Spleen (tissue), 13 donors: ENCODE measurements at places on chromosomes 5 and 9. TPM values are rescaled to one million over a fixed set of nuclear protein-coding genes. Genes with fewer than 3 reads are reported as not detected.

The CD274 gene
- total RNA-seq = 34.8 TPM

- H3K4me3 ChIP-seq = no peak overlapping the region
- no peak overlapping the region for H3K27ac ChIP-seq
- no peaks in the 10 kb centered on the region for H3K36me3 ChIP-seq
- no peaks in the 10 kb centered on the region for H3K4me1 ChIP-seq
Measured at GRCh38 chr5:102700120-102700831, 54.8 kb upstream of the PAM start.

The PANK3 gene
- total RNA-seq = 39.1 TPM

The SLC6A19 gene
- 0.50 TPM for total RNA-seq

- no peaks in the 10 kb centered on the region for H3K4me1 ChIP-seq
- no peak overlapping the region for H3K27ac ChIP-seq
- no peak overlapping the region for H3K4me3 ChIP-seq
- no peaks in the 10 kb centered on the region for H3K27me3 ChIP-seq
- no peaks in the 10 kb centered on the region for H3K36me3 ChIP-seq
Measured at GRCh38 chr9:14027116-14027800, 286.7 kb downstream of the NFIB start.

The GPR151 gene
- total RNA-seq = not detected

The TCF7 gene
- total RNA-seq = 33.9 TPM

GRCh38 chr9:10268531-10269485 is 344.0 kb downstream of the PTPRD start:
- H3K36me3 ChIP-seq = no peaks in the 10 kb centered on the region
- DNase-seq = no peak
- H3K27ac ChIP-seq = no peak overlapping the region
- H3K4me1 ChIP-seq = no peaks in the 10 kb centered on the region

The SPATA31D4 gene
- not detected for total RNA-seq

DNA sequence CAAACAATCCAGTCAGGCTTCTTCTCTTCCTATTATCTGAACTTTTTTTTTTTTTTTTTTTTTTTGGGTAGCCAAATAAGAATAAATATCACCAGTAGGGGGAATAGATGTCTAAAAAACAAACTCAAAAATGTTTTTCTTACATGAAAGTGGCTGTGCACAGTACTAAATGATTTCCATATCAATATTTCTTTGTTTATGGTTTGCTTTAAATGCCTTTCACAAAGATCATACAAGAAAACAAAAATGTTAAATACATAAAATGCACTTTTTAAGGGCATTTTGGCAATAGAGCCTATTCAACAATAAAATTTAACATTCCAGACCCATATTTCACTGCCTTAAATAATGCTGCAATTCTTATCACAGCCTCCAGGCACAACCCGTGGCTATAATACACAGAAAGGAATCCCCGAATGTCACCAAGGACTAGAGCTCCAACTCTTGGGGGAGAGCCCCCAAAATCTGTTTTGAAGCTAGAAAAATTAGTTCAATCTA is 91.1 kb upstream of the TBCA start:
- H3K27me3 ChIP-seq = no peaks in the 10 kb centered on the region
- no peak overlapping the region for H3K27ac ChIP-seq
- no peaks in the 10 kb centered on the region for H3K4me1 ChIP-seq
- H3K36me3 ChIP-seq = no peaks in the 10 kb centered on the region
- DNase-seq = no peak

The KIF27 gene
- total RNA-seq = 11.3 TPM

DNA sequence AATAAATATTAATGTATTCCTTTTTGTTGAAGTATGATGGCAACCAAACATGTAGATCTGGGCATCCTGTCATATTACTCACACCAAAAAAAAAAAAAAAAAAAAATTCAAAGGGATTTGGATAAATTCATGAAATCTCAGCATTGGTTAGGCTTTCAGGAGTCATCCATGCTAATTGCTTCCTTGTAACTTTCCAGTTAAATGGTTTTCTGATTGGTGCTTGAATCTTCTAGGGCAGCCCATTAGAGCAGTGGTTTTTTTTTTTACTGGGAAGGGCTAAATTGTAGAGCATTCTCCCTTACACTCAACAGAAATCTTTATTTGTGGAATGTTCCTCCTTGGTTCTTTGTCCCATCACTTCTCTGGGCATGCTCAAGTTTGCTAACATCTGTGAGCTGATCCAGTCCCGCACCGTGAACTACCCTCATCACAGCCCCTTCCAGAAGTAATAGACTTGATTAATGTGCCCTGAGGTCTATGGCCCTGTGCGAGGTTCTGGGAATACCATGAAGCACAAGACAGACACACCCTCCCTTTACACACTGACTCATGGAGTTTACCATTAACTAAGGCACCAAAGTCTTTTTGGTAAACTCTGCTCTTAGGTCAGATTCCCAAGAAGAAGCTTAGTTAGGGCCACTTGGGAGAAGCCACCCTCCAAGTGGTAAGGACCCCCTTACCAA is 56.0 kb downstream of the RGS3 start:
- peaks cover 70% of the 10 kb centered on the region for H3K4me1 ChIP-seq
- H3K27me3 ChIP-seq = no peaks in the 10 kb centered on the region
- no peak for DNase-seq

- H3K4me1 ChIP-seq = peaks cover 18% of the 10 kb centered on the region
- no peak for DNase-seq
- H3K27ac ChIP-seq = no peak overlapping the region
- no peaks in the 10 kb centered on the region for H3K36me3 ChIP-seq
- no peak overlapping the region for H3K4me3 ChIP-seq
Measured at GRCh38 chr9:130172858-130173665, 858 bp downstream of the NCS1 start.

- H3K27ac ChIP-seq = no peak overlapping the region
- H3K4me1 ChIP-seq = peaks cover 8% of the 10 kb centered on the region
- H3K4me3 ChIP-seq = no peak overlapping the region
- peaks cover 28% of the 10 kb centered on the region for H3K36me3 ChIP-seq
Measured at GRCh38 chr9:2055203-2055658, 40.1 kb downstream of the SMARCA2 start.

The ARID3C gene
- not detected for total RNA-seq

DNA sequence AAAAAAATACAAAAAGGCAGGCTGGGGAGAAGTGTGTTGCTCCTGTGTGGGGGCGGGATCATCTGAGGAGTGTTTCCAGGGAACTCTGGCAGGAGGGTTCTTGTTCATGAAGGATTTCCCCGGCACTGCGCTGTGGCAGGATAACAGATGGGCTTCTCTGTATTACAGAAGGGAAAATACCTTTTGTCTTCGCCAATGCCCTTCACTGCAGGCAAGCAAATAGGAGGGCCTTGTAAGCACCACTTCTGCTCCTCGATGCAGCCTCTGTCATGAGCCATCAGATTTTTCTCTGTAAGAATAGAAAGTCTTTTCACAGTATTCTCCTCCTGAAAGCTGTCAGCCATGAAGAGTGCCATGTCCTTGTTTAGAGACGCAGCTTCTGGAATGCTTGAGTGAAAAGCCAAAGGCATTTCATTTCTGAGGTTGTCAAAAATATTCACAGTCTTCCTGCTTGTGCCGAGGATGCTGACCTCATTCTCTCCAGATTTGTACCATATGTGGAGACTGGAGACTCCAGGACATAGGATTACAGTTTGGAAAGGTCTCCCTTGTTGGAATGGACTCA is 294.0 kb downstream of the YTHDC2 start:
- peak overlapping the region; percentile 15 for H3K27ac ChIP-seq
- H3K4me1 ChIP-seq = peaks cover 10% of the 10 kb centered on the region
- no peaks in the 10 kb centered on the region for H3K36me3 ChIP-seq
- DNase-seq = no peak
- H3K4me3 ChIP-seq = no peak overlapping the region

DNA sequence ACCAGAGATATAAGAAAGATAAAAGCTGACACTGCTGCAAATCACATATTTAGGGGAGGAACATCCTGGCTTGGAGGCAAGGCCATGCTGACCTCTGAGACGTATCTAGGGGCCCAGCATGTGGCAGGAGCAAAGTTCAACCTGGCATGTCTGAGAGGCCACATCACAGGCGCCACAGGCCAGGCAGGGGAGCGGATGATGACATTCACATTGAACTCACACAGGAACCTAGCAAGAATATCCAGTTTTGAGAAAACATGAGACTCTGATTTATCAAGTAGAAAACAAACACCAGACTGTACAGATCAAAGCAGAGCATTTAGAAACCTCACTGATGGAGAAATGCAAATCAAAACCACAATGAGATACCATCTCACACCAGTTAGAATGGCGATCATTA is 64.2 kb upstream of the STK32A start:
- no peaks in the 10 kb centered on the region for H3K27me3 ChIP-seq
- no peak overlapping the region for H3K4me3 ChIP-seq
- no peaks in the 10 kb centered on the region for H3K36me3 ChIP-seq
- H3K27ac ChIP-seq = peak overlapping the region; percentile 36
- H3K4me1 ChIP-seq = no peaks in the 10 kb centered on the region

DNA sequence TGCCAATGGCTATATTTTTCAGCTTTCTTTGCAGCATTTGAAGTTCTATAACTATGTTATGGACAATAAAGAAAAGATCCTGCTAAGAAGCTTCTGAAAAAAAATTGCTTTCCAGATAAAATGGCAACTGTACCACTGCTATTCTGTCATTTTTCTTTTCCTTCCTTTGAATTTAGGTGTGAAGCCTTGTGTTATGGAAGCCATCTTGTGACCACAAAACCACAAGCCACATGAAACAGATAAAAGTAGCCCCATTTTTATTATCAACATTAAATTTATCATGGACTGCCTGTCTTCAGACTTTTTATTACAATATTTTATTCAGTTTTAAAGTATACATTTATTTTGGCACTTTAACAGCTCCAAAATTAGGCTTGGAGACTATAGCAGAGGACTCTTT is 289.9 kb upstream of the ACTBL2 start:
- H3K27me3 ChIP-seq = no peaks in the 10 kb centered on the region
- H3K4me1 ChIP-seq = no peaks in the 10 kb centered on the region
- DNase-seq = no peak
- H3K27ac ChIP-seq = no peak overlapping the region
- H3K4me3 ChIP-seq = no peak overlapping the region
- no peaks in the 10 kb centered on the region for H3K36me3 ChIP-seq

The FOXD4 gene
- 0.33 TPM for total RNA-seq

The PCDHB13 gene
- 1.4 TPM for total RNA-seq

GRCh38 chr5:177064500-177065277 is 22.0 kb upstream of the FGFR4 start:
- peak; percentile 50 for DNase-seq
- no peaks in the 10 kb centered on the region for H3K27me3 ChIP-seq
- peaks cover 29% of the 10 kb centered on the region for H3K36me3 ChIP-seq
- no peaks in the 10 kb centered on the region for H3K4me1 ChIP-seq
- no peak overlapping the region for H3K4me3 ChIP-seq

DNA sequence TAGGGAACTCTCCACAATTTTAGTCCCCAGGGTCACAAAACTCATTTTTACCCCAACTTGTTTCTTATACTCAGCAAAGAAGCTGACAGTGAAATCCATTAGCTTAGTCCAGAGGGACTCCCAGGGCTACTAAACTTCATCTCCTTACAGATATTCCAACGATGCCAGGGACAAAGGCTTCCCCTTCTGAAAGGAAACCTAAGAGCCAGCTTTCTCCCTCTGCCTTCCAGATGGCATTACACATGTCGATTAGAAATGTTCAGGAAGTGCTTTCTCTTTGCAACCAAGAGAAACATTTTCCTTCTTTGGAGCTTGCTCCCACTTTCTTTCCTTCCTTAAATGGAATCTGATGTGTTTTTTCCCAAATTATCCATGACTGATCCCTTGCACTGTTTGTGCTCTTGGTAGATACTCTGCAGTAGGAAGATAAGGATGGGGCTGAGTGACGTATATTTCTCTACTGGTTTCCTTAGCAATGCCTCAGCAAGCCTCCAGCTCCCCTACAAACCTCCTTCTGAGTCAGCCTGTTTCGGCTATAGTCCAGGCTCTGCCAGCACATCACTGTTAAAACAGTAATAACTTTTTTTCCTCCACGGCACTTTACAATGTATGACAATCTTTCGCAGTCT is 43.0 kb upstream of the HTR4 start:
- DNase-seq = no peak
- no peaks in the 10 kb centered on the region for H3K27me3 ChIP-seq
- H3K27ac ChIP-seq = no peak overlapping the region
- no peaks in the 10 kb centered on the region for H3K36me3 ChIP-seq
- H3K4me1 ChIP-seq = no peaks in the 10 kb centered on the region

The PTGDS gene
- total RNA-seq = 134 TPM

The NEUROG1 gene
- total RNA-seq = not detected

DNA sequence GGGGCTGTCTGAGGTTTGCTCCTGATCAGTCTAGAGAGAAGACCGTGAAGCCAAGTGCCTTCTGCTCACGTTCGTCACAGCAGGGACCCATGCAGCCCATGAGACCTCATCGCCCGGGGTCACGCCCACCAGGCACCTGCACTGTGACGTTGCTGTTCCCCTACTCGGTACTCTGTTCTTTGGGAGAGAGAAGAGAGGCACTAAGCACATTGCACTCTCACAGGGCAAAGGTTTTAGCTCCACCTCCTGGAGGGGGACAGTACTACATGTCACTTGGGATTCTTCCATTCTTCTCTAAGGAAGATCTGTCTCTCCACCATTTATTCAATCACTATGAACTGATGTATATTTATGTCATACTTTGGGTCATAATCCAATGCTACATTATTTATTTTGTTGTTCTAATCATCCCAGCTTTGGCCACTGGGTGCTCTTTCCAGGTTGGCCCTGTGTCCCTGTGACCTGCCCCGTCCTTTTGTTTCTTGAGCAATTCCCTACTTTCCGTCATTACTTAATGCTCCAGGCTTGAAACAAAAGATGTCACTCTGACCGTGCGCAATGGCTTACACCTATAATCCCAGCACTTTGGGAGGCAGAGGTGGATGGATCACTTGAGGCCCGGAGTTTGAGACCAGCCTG is 31.4 kb upstream of the BRD3 start:
- no peaks in the 10 kb centered on the region for H3K27me3 ChIP-seq
- no peak overlapping the region for H3K4me3 ChIP-seq
- H3K27ac ChIP-seq = no peak overlapping the region
- no peak for DNase-seq
- no peaks in the 10 kb centered on the region for H3K36me3 ChIP-seq

- H3K4me3 ChIP-seq = no peak overlapping the region
- DNase-seq = no peak
- H3K36me3 ChIP-seq = no peaks in the 10 kb centered on the region
- H3K27me3 ChIP-seq = no peaks in the 10 kb centered on the region
- H3K4me1 ChIP-seq = peaks cover 45% of the 10 kb centered on the region
Measured at GRCh38 chr9:112078432-112078831, 96.7 kb downstream of the SUSD1 start.
